ENCODE measurements at places on chromosomes 12 and 14.

- DNase-seq: no peak
Observed at GRCh38 chr12:67909091-67909531, 80.1 kb upstream of the IFNG-AS1 start.

DNA sequence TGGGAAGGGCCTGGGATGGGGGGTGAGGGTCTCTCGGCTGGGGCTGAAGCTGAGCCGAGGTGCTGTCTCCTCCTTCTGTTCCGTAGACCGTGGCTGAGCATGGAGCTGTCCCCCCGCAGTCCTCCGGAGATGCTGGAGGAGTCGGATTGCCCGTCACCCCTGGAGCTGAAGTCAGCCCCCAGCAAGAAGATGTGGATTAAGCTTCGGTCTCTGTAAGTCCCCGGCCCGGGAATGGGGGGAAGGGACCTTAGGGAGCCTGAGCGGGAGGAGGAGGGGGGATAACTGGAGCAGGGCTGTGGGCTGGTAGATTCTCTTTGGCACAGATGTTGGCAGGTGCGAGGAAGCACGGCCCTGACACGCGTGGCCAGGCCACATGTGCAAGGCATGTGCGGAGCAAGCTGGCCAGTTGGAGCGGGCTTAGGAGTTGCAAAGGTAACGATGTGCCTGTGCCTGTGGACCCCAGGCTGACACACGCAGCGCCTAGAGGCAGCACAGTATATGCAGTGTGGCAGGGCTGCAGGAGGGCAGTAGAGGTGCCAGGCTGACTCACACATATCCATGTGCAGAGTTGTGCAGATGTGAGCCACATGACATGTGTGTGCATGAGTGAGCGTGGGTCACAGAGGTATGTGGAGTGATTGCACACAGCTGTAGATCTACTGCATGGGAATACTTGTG is 512 bp downstream of the PDE1B start:
- DNase-seq: no peak

- DNase-seq: no peak
Observed at GRCh38 chr12:75317784-75318183, 12.3 kb downstream of the CAPS2 start.

- DNase-seq: no peak
Observed at GRCh38 chr12:132407992-132408391, 78.6 kb upstream of the GALNT9 start.

GRCh38 chr12:14995583-14996425 is 23.0 kb downstream of the PDE6H start:
- DNase-seq: no peak

DNA sequence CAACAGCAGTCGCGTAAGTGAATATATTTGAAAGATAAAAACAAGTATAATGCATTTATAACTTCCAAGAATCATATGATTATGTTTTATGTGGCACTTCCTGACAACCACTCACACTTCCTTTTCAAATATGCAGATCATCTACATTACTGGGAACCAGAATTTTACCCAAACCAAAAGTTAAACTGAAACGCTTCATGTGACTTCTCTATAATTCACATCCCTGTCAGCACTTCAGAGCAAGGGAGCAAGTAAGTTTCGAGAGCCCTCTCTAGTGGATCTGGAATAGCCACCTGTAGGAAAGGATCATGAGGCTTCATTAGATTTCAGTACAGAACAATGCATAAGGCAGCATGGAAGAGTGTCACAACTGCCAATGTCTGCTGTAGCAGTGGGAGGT is 13.7 kb upstream of the ALX1 start:
- DNase-seq: no peak

GRCh38 chr12:71691504-71692129 is 5.7 kb downstream of the TMEM19 start:
- DNase-seq: no peak

GRCh38 chr12:52243856-52244614 is 11.0 kb downstream of the KRT7 start:
- peak; percentile 11 for DNase-seq

- DNase-seq: no peak
Observed at GRCh38 chr14:22427771-22428231, 161.2 kb downstream of the DAD1 start.

- no peak for DNase-seq
Observed at GRCh38 chr12:59491877-59492276, 104.0 kb upstream of the SLC16A7 start.

- DNase-seq: no peak
Observed at GRCh38 chr12:102966200-102966863, 8.9 kb downstream of the ASCL1 start.

DNA sequence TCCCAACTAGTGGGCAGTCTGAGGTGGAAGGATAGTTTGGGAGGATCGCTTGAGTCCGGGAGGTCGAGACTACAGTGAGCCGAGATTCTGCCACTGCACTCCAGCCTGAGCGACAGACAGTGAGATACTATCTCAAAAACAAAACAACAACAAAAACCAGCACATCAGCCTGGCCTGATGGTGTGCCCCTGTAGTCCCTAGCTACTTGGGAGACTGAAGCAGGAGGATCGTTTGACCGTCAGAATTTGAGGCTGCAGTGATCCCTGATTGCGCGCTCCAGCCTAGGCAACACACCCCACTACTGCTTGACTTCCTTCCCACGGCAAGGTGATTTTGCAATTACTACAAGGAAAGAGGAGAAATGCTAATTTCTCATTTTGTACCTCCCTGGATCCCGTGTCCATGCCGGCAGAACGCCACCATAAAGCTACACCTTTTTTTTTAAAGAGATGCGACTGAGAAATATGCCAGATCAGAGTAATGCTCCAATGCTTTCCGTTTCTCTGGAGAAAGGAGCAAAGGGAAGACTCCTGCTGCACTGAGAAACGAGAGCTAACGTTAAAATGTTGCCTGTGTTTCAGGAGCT is 672 bp upstream of the SCFD1 start:
- DNase-seq: no peak

DNA sequence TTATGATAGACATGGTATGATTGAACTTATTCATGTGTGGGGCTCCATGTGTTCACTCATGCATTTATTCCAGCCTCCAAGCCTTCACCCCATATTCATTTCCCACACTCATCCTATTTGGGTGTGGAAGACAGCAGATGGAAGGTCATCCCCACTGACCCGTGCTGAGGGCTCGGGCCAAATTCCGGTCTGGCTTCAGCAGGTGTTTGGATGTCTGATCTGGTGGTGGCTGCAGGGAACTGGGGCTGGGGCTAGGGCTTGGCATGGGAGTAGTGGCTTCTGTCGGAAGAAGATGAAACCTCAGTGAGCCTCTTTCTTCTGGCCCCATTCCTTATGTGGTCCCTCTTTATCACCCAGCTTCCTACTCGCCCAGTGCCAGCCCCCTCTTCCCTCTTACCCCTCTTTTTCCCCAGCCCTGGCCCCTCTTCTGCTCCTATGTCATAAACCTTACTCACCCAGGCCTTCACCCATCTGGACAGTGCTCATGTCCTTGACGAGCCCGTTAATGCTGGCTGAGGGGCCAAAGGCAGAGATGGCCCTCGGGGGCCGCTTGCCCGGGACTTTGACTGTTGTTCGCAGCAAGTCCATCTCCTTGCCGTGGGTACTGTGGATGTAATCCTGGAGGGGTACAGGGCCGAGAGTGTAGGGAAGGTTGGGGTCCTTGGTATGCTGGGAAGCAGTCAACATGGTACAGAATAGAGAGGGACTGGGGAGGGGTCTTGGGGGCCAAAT is 8.0 kb downstream of the AGAP2 start:
- no peak for DNase-seq

GRCh38 chr14:97377550-97377949 is 580.4 kb downstream of the VRK1 start:
- no peak for DNase-seq

GRCh38 chr12:6053541-6053940 is 70.9 kb downstream of the VWF start:
- no peak for DNase-seq

- no peak for DNase-seq
Observed at GRCh38 chr12:53461059-53461458, 9.2 kb downstream of the PCBP2 start.

DNA sequence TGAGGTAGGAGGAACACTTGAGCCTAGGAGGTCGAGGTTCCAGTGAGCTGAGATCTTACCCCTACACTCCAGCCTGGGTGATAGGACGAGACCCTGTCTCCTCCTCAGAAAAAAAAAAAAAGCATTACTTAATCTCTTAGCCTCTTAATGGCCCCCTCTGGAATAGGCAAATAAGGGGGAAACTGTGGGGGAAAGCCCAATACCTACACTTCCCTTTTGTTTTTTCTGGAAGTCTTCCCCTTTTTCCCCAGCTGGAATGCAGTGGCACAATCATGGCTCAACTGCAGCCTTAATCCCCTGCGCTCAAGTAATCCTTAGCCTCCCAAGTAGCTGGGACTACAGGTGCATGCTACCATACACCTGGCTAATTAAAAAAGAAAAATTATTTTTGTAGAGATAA is 32.2 kb downstream of the RCOR1 start:
- DNase-seq: no peak

- DNase-seq: no peak
Observed at GRCh38 chr12:94157981-94158411, 9.6 kb downstream of the PLXNC1 start.

Data from activated naive CD4-positive, alpha-beta T cell (primary cell).